ENCODE measurements at places on chromosomes 11 and 22.

DNA sequence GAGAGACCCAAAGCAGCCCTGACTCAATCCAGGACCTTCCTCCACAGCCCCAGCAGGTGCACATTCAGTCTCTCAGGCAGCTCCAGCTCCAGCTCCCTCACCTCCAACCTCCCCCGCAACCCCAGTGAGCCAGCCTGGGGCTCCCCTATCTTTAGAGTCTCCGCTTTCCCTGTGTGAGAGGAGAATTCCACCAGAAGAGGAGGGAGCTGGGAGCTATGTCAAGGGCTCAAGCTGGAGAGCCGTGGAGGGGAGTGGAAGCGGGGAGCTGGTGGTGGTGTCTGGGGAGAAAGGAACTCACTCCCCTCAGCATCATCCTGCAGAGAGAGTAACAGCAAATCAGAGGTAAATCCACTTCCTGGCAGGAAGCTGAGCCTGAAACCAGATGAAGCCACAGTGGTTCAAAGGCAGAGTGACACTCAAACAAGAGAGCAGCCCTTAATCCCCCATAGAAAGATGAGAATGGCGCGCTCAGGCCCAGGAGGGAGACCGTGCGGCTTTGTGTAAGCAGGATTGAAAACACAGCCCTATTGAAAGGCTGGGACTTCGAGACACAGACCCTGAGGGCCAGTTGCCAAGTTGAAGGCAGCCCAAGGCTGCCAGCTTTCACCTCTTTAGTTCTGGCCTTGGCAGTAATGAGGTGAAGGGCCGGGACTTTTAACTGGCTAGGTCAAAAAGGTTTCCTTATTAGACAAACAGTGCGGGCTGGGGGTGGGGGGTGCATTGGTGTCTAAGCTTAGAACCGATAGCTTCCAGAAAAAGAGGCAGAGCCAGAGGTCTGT is 21.4 kb upstream of the CDON start:
- no peak for DNase-seq

GRCh38 chr11:130197386-130198035 is 37.9 kb downstream of the ST14 start:
- no peak for DNase-seq

DNA sequence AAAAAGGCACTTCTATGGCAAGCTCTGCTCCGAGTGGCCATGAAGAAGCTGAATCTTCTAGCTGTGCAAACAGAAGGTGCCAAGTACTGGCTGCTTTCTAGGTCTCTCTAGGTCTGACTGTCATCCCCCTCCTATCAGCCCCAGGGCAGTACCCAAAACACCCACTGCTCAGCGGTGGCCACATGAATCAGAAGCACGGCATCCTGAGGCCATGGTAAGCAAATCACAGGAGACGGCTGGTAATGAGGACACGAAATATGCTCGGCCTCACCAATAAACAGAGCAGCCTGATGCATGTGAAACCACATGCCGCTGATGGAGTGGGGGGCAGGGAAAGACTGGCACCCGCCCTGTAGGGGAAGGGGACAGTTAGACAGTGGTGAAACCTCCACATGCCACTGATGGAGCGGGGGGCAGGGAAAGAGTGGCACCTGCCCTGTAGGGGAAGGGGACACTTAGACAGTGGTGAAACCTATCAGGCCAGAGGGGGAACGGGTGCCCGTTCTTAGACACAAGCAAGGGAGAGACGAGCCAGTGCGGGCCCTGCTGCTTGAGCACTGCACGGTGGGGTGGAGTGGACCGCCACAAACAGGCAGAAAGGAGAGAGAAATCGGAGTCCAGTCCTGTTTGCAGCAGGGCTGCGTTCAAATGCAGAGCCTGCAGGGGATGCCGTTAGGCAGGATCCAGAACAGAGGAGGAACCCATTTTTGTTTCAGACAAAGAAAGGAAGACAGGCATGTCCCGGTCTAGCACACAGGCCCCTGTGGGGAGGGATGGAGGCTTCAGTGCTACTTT is 29.9 kb upstream of the MOB2 start:
- no peak for DNase-seq

GRCh38 chr11:2156416-2157182 is 4.4 kb downstream of the INS start:
- DNase-seq: no peak

- no peak for DNase-seq
These were observed 731.2 kb downstream of the BRD1 start for GRCh38 chr22:49096476-49096875.

DNA sequence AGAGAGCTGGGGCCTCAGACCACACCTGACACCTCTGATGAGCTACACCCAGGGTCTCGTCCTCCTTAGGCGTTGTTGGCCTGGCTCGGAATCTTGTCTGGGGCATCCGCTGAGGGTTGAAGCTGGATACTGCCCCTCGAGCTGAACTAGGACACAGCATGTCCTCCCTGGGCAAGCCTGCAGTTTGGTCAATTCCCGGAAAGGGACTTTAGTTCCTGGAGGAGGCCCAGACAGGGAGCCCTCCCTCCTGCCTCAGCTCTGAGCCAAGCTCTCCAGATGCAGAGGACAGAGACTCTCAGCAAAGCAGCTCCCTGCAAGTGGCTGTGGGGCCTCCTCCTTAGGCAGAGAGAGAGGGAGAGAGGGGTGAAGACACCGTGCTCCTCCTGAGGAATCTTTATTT is 4.9 kb downstream of the APOL3 start:
- DNase-seq: no peak

GRCh38 chr11:122900587-122901202 is 18.1 kb downstream of the JHY start:
- no peak for DNase-seq

DNA sequence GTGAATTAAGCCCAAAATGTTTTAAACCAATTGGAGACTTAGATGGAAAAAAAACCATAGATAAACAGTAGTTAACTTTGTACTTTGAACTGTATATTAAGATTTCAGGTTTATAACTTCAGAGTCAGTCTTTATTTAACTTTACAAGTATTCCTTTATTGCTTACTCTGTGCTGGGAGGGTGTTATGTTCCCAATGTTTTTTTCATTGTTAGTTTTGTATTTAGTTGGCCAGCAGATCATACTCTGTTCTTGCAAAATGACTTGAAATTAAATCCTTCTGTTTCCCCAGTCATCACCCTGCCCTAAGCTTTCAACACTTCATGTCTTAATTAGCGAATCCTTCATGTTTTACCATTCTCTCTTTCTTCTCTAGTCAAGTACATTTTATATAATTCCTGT is 25.3 kb downstream of the SIK2 start:
- DNase-seq: no peak

- no peak for DNase-seq
These were observed 18.1 kb upstream of the CSTF3 start for GRCh38 chr11:33179348-33179803.

GRCh38 chr22:35708453-35708852 is 9.2 kb upstream of the APOL5 start:
- DNase-seq: no peak

DNA sequence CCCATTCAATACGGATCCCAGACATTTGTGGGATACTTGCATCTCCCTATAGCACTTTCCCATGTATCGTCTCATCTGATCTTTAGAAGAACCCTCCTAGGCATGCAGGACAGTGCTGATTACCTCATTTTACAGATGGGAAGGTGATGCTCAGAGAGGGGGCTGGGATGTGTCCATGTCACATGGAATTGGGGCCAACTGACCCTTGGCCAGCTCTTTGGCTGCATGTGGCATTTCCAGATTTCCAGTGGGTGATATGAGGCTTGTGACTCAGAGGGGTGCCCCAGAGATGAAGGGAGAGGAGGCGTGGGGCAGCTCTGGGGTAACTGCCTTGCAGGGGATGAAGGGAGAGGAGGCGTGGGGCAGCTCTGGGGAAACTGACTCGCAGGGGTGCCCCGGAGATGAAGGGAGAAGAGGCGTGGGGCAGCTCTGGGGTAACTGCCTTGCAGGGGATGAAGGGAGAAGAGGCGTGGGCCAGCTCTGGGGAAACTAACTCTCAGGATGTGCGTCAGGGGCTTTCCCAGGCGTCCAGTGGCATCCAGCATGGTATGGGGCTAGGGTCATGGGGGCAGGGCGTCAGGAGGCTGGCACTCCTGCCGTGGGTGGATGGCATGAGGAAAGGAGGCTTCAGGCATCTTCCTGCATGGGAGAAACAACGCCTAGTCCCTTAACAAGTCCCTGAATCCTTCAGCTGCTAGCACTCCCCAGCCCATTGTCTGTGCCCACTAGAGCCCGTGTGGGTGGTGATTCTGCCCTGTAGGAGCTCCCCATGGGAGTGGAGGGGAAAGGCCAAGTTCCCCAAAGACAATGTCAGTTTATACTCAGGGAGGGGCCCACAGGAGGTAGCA is 11.9 kb upstream of the CERK start:
- DNase-seq: no peak

DNA sequence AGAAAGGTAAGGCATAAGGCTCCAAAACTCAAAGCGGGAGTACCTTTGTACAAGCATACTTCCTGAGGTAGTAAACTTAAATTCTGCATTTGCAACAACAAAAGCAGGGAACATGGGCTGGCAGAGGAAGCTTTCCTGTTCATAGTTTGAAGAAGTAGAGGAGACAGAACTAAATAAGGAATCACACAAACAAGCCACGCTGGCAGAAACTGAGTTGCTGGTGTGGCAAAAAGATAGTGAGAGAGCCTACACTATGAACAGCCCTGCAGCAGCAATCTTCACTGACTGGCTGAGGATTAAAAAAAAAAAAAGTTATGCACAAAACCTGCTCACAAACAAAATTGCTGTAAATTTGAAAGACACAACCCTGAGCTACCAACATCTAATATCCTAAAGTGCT is 46.5 kb downstream of the FCHSD2 start:
- no peak for DNase-seq

DNA sequence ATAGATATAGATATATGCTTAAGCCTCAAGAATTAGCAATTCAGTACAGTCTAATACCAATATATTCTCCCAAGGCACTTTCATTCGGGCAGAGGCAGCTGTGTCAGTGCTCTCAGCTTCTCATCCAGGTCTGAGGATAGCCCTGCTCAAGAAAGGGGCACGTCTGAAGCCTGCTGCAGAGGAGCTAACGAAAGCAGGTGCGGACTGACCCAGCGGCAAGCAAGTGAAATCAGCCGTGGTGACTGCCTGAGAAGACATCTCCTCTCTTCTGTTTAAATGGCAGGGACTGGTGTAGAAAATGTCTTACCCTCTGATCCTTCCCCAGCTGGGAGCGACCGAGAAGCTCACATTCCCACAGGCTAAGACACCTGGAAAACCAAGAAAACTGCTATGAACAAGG is 468.6 kb downstream of the BRD1 start:
- DNase-seq: no peak

DNA sequence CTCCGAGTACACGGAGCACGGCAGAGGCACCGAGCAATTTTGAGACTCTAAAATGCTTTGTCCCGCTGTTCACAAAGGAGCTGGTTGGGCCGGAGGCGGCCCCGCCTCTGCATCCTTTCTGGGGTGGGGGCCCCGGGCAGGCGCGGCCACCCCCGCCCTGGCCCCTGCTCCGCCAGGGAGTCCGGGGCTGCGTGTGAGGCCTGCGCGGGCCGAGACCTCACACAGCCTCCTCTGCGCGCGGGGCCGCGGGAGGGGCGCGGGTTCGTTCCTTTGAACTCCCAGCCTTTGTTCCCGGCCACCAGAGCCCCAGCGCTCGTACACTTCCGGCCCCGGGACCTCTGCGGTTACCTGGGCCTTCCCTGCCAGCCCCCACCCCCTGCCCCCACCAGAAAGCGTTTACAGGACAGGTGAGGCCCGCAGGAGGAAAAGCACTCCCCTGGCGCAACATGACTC is 1.6 kb downstream of the FGF19 start:
- no peak for DNase-seq

- no peak for DNase-seq
These were observed 406.2 kb upstream of the CADM1 start for GRCh38 chr11:115910379-115910778.

- no peak for DNase-seq
These were observed 772.8 kb upstream of the RAG2 start for GRCh38 chr11:37370817-37371216.

DNA sequence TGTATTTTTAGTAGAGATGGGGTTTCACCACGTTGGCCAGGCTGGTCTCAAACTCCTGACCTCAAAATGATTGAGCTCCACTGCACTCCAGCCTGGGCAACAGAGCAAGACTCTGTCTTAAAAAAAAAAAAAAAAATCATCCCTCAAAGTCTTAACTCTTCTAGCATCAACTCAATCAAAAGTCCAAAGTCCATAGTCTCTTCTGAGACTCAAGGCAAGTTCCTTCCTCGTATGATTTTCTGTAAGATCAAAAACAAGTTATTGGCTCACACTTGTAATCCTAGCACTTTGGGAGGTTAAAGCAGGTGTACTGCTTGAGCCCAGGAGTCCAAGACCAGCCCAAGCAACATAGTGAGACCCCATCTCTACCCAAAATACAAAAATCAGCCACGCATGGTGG is 24.4 kb downstream of the PLEKHB1 start:
- no peak for DNase-seq

All from left renal cortex interstitium (tissue), 4 donors.